ENCODE measurements at places on chromosomes 1 and 21. TPM values are rescaled to one million over a fixed set of nuclear protein-coding genes. Genes with fewer than 3 reads are reported as not detected.

- no peaks in the 10 kb centered on the region for H3K27me3 ChIP-seq
- no peaks in the 10 kb centered on the region for H3K4me1 ChIP-seq
- H3K36me3 ChIP-seq: no peaks in the 10 kb centered on the region
- no peak overlapping the region for H3K27ac ChIP-seq
- DNase-seq: no peak
Measured at GRCh38 chr1:65558215-65558614, 137.7 kb downstream of the LEPR start.

DNA sequence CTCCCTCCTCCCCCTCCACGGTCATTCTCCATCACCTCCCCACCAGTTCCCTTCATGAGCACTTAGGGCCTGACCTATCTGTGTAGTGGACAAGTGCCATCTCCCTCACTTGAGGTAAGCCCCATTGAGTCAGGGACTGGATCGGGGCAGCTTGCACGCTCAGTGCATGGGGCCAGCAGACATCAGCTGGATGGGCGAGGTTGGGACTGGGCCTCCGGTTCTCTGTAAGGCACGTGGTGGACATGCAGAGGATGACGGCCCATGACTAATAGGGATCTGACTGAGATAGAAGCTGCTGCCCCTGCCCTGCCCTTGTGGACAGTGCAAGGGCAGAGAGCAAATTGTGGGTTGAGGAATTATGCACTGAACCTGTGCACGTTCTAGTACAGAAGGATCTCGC is 120.4 kb upstream of the C1orf174 start:
- no peaks in the 10 kb centered on the region for H3K4me1 ChIP-seq
- no peak overlapping the region for H3K27ac ChIP-seq
- no peak overlapping the region for H3K4me3 ChIP-seq
- DNase-seq: no peak

The TFF3 gene
- total RNA-seq: 8.3 TPM

DNA sequence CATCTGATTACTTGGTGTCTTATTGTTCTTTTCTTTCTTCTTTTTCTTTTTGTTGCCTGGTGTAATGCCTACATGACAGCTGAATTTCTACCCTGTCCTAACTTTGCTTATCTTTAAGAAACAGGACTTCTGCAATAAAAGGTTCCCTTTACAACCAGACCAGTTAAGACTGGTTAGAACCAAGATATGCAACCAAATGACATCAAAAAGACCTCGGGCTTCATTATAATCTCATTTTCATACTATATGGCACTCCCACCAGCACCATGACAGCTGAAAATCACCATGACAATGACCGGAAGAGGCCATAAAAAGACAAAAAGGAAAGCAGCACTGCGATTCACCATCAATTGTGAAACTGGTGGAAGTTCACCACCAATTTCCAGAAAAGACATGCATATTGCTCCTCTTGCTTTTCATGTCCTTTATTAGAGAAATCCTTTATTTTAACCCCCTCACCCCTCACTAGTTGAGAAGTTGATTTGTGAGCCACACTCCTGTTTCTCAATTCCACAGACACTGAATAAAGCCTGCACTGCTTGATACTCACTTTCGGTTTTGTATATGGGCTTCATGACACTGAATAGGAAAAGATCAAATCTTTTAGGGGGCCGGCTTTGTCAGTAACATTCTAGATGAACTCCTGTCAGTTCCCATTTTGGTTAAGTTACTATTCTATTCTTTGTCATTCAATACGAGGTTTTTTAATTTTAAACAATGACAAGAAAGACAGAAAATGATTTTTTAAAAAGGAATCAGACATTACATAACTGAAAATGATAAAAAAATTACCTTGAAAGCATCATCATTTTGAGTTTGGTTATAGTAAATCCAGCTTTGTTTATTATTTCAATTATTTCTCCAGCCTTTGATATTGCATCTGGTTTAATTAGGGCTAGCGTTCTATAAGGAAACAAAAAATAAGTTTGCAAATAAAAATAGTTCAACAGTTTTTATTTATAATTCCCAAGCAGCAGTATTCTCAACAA is 58.1 kb downstream of the NME7 start:
- H3K4me3 ChIP-seq: no peak overlapping the region
- no peak overlapping the region for H3K27ac ChIP-seq
- no peaks in the 10 kb centered on the region for H3K27me3 ChIP-seq
- H3K4me1 ChIP-seq: no peaks in the 10 kb centered on the region
- DNase-seq: no peak
- no peaks in the 10 kb centered on the region for H3K36me3 ChIP-seq

The C8B gene
- not detected for total RNA-seq

- no peaks in the 10 kb centered on the region for H3K27me3 ChIP-seq
- peak overlapping the region; percentile 76 for H3K27ac ChIP-seq
- peaks cover 33% of the 10 kb centered on the region for H3K36me3 ChIP-seq
Measured at GRCh38 chr21:33884376-33885171, 31.0 kb downstream of the ATP5PO start.

GRCh38 chr1:175628548-175629317 is 114.7 kb downstream of the TNR start:
- H3K4me3 ChIP-seq: no peak overlapping the region
- H3K27me3 ChIP-seq: no peaks in the 10 kb centered on the region
- no peak overlapping the region for H3K27ac ChIP-seq
- H3K4me1 ChIP-seq: peaks cover 13% of the 10 kb centered on the region
- H3K36me3 ChIP-seq: no peaks in the 10 kb centered on the region

The CYP4A22 gene
- 0.22 TPM for total RNA-seq

GRCh38 chr1:203135636-203136305 is 8.2 kb downstream of the ADORA1 start:
- H3K4me1 ChIP-seq: peaks cover 24% of the 10 kb centered on the region
- no peak overlapping the region for H3K27ac ChIP-seq
- H3K27me3 ChIP-seq: no peaks in the 10 kb centered on the region
- DNase-seq: no peak
- no peak overlapping the region for H3K4me3 ChIP-seq

GRCh38 chr1:116493484-116494352 is 77.1 kb downstream of the CD58 start:
- H3K27ac ChIP-seq: no peak overlapping the region
- H3K4me3 ChIP-seq: no peak overlapping the region
- DNase-seq: no peak
- H3K36me3 ChIP-seq: no peaks in the 10 kb centered on the region
- peaks cover 29% of the 10 kb centered on the region for H3K4me1 ChIP-seq
- H3K27me3 ChIP-seq: no peaks in the 10 kb centered on the region

The DESI2 gene
- 51.8 TPM for total RNA-seq

DNA sequence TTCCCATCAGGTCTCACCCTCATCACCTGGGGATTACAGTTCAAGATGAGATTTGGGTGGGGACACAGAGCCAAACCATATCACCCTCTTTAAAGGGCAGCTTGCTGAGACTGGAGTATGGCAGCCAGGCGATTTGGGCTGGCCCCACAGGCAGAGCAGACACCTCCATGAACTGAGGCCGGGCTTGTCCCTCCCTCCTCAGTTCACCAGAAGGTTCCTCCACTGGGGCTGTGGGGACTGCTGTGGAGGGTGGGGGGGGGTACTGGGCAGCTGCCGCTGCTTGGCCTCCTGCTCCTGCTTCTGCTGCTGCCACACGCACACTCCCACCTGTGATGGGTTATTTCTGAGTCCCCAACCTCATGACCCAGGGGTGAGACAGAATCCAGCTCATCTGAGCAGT is 53.9 kb upstream of the PDE9A start:
- no peak for DNase-seq
- H3K27ac ChIP-seq: no peak overlapping the region
- no peaks in the 10 kb centered on the region for H3K36me3 ChIP-seq
- H3K27me3 ChIP-seq: no peaks in the 10 kb centered on the region
- H3K4me1 ChIP-seq: no peaks in the 10 kb centered on the region
